ENCODE measurements at places on chromosomes 4 and X.

DNA sequence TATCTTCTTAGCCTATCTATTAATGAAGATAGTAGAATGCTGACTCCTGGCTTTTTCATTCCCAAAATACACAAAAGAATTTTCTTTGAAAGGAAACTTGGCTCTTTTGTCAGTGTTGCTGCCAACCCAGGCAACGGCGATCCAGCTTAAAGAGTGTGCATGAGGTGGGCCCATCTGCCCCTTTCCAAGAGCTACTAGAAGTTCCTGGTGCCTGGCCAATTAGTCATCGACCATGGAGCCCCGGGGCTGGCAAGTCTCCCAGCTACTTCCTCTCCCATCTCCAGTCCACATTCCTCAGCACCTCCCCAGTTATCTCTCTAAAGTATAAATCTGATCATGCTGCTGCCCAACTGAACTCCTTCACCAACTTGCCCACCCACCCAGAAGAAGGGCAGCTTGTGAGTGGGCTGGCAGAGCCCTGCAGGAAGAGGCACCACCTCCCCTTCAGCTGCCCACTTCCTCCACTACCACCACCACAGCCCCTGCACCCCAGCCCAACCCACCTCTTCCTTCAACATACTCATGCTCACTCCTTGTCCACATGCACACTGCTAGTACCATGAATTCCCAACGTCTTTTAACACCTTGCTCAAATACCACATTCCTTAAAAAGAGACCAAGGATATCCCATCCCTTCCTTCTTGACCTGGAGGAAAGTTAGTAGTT lies 158.2 kb upstream of the MAP3K15 start:
- DNase-seq, result no peak

GRCh38 chr4:135368831-135369230 lies 1167.2 kb upstream of the PABPC4L start:
- no peak for DNase-seq

- DNase-seq, result no peak
These were observed 71.9 kb upstream of the STX18 start for GRCh38 chr4:4613641-4614286.

- no peak for DNase-seq
These were observed 444.7 kb downstream of the IQCM start for GRCh38 chr4:149370785-149371420.

DNA sequence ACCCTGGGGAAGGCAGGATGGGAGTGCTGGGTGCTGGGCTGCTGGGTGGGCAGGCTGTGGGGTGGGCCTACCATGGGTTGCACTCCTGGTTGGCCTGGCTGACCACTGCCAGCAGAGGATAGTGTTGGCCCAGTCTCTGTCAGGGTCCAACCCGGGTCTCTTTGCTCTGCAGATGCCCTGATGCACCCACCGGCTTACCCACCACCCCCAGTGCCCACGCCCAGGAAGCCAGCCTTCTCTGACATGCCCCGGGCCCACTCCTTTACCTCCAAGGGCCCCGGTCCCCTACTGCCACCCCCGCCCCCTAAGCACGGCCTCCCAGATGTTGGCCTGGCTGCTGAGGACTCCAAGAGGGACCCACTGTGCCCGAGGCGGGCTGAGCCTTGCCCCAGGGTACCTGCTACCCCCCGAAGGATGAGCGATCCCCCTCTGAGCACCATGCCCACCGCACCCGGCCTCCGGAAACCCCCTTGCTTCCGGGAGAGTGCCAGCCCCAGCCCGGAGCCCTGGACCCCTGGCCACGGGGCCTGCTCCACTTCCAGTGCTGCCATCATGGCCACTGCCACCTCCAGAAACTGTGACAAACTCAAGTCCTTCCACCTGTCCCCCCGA lies 14.2 kb upstream of the ADD1 start:
- DNase-seq, result no peak

DNA sequence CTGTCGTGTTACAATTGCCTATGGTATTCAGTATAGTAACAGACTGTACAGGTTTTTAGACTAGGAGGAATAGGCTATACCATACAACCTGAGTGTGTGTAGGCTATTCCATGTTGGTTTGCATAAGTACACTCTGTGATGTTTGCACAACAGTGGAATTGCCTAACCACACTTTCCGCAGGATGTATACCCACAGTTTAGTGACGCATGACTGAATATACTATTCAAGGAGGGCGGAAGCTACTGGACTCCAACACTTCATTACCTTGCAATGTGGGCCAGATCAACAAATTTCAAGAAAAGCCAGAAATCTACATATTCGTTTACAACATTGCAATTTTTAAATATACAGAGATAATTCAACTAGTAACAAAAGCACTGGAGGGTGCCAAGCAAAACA lies 317.2 kb downstream of the PDGFC start:
- no peak for DNase-seq

GRCh38 chr4:37244583-37245390 lies at the start of gene NWD2:
NWD2 (plus strand) TSS chr4:37244743; CDS start chr4:37245068, 325 bp downstream.
- DNase-seq, result no peak

- no peak for DNase-seq
These were observed 97.0 kb upstream of the LNX1 start for GRCh38 chr4:53688186-53688790.

- DNase-seq, result no peak
These were observed 15.4 kb upstream of the JADE1 start for GRCh38 chr4:128793859-128794672.
